Activated naive CD8-positive, alpha-beta T cell treated with anti-CD3 and anti-CD28 coated beads for 36 hours (primary cell): ENCODE measurements at places on chromosomes 7 and 10. TPM values are rescaled to one million over a fixed set of nuclear protein-coding genes. Genes with fewer than 3 reads are reported as not detected.

DNA sequence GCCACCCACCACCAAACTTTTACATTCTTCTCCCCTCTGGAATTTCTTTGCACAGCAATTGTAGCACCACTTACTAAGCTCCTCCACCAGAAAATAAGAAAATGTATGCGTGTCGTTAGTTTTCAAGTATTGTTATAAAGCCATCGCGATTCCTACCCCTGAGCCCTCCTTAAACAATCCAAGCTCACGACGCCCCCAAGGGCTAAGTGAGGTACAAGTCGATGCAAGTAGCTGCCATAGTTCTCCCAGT lies 1.3 kb downstream of the FRAT2 start:
- peaks cover 42% of the 10 kb centered on the region for H3K4me1 ChIP-seq
- peak overlapping the region; percentile 89 for H3K4me3 ChIP-seq
- peaks cover 4% of the 10 kb centered on the region for H3K36me3 ChIP-seq
- no peaks in the 10 kb centered on the region for H3K27me3 ChIP-seq
- H3K27ac ChIP-seq = peak overlapping the region; percentile 70

GRCh38 chr7:21898265-21898930 lies 47.3 kb downstream of the CDCA7L start:
- H3K4me3 ChIP-seq = peak overlapping the region; percentile 63
- peaks cover 79% of the 10 kb centered on the region for H3K36me3 ChIP-seq
- H3K27ac ChIP-seq = peak overlapping the region; percentile 92
- H3K27me3 ChIP-seq = no peaks in the 10 kb centered on the region
- DNase-seq = no peak

- H3K4me1 ChIP-seq = peaks cover 60% of the 10 kb centered on the region
- no peak overlapping the region for H3K4me3 ChIP-seq
- no peaks in the 10 kb centered on the region for H3K27me3 ChIP-seq
- H3K36me3 ChIP-seq = peaks cover 3% of the 10 kb centered on the region
- no peak overlapping the region for H3K27ac ChIP-seq
These were observed 14.5 kb downstream of the PSAP start for GRCh38 chr10:71836596-71836974.

TAS2R4 gene
- total RNA-seq = 0.27 TPM

IQUB gene
- not detected for total RNA-seq

ELOVL3 gene
- not detected for total RNA-seq

PRSS37 gene
- total RNA-seq = not detected
